Activated T-helper 1 cell treated with anti-CD3 and anti-CD28 coated beads, Interleukin-2, amount 50 U/mL, for 16 hours (primary cell): ENCODE measurements at places on chromosomes 7 and 10.

- no peak for DNase-seq
These were observed 246.8 kb downstream of the RNLS start for GRCh38 chr10:88336334-88336733.

DNA sequence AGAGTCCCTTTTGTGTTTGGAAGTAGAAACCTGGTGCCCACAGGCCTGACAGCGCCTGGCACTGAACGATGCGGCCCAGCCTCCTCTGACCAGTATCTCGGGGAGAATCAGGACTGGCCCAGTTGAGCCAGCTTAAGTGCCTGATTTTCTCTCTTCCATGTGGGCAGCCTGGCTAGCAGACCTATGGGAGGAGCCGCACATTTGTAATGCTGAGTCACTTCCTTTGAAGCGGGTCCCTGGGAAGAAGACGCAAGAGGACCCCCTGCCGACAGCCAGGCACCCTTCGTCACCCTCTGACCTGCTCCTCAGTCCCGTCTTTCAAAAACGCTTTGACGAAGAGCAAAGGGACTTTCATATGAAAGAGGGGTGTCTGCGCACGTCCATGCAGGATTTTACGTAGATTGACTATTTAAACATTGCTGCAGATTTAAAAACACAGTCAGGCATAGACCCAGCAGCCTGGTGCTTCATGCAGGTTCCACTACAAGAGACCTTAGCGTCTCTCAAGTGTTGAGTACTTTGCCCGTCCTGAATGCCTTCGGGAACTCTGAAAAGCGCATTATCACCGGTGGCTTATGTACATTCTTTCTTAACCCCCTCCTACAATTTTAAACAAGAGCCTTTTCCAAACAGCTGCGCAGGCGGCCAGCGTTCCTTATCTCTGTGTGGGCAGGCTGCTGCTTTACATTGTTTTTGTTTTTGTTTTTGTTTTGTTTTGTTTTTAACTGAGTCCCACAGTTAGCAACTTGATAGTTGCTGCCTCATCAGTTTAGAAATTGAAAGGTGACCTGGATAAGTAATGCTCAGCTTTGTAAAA lies 36.5 kb upstream of the AP5Z1 start:
- DNase-seq: no peak

GRCh38 chr10:30454744-30455510 lies 20.9 kb downstream of the MAP3K8 start:
- DNase-seq: no peak

GRCh38 chr10:48805848-48806247 lies 121.2 kb downstream of the WDFY4 start:
- DNase-seq: no peak
